ENCODE measurements at places on chromosomes 2 and 18.

GRCh38 chr2:98901702-98902101, 34.3 kb downstream of the CRACDL start:
- DNase-seq: no peak

- no peak for DNase-seq
Observed at GRCh38 chr2:229943171-229943570, 20.9 kb downstream of the FBXO36 start.

- DNase-seq: no peak
Observed at GRCh38 chr2:85095094-85095493, 38.1 kb upstream of the TCF7L1 start.

- no peak for DNase-seq
Observed at GRCh38 chr2:237223201-237223861, 137.6 kb downstream of the COPS8 start.

DNA sequence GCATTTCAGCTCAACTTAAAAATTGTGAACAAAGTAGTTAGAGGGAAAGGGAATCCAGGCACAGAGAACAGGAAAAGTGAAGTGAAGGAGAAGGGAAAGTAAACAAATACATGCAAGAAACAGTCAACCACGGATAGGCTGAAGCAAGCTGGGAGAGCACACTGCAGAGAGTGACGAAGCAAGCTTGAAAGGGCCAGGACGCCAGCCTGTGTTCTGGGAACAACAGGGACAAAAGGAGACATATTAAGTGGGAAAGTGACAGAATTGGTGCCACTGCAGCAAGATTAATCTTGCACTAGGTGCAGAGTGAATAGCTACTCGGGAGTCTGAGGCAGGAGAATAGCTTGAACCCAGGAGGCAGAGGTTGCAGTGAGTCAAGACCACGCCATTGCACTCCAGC, 197.3 kb downstream of the SOX11 start:
- DNase-seq: no peak

- DNase-seq: no peak
Observed at GRCh38 chr2:100208141-100208770, 65.9 kb upstream of the AFF3 start.

GRCh38 chr18:47253101-47253654, 1.7 kb upstream of the SKOR2 start:
- DNase-seq: no peak

GRCh38 chr2:102433973-102434654, 11.2 kb downstream of the IL18RAP start:
- DNase-seq: no peak

DNA sequence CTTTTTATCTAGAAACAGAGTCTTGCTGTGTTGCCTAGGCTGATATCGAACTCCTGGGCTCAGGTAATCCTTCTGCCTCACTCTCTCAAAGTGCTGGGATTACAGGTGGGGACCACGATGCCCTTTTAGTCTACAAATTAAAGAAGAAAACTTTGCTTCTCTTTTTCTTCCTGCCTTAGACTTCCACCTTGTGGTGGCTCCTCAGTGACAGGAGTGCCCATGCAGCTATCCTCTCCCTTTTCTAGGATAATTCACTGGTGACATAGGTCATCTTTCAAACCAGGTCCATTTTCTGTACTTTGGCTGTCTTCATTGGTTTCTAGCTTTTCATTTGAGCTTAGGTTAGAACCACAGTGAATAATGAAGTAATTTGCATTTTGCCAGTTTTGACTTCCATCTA, 13.6 kb downstream of the DCAF17 start:
- DNase-seq: no peak

DNA sequence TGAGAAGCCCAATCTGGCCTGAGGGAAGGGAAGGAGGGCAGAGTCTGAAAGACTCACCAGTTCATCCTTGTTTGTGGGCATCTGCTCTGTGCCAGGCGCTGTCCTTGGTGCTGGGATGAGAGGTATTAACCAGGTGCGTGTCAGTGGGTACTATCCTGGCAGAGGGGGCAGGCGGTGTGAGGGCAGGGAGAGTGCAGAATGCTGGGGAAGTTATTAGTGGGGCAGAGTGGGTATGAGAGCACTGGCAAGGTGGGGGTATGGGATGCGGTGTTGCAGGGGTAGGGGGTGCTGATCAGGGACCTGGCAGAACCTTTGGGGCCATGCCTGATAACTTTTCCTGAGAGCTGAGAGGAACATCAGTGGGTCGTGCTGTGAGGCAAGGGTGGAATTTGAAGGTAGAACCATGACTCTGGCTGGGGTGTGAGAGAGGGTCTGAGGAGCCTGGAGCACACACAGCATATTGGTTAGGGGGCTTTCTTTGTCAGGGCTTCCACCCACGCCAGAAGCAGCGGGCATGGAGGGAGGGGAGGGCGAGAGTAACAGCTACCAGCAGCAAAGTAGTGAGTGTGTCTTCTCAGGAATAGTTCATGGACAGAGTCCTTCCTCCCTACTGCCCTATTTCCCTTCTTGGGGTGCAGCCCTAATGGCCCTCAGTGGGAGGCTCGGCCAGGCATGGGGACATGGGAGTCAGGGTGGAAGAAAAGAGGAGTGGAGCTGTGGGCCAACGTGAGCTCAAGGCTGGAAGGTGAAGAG, 290.7 kb downstream of the CYP26B1 start:
- no peak for DNase-seq

GRCh38 chr2:142750858-142751257, 126.6 kb upstream of the KYNU start:
- no peak for DNase-seq

GRCh38 chr2:173271825-173272224, 82.8 kb upstream of the CDCA7 start:
- no peak for DNase-seq
